Urothelium cell line (cell line): ENCODE measurements at places on chromosomes 2 and 18.
A peak's percentile ranks its signal among the peaks of the same experiment; 100 is the strongest.

GRCh38 chr2:168185583-168186274 lies 61.7 kb downstream of the STK39 start:
- no peak for DNase-seq

DNA sequence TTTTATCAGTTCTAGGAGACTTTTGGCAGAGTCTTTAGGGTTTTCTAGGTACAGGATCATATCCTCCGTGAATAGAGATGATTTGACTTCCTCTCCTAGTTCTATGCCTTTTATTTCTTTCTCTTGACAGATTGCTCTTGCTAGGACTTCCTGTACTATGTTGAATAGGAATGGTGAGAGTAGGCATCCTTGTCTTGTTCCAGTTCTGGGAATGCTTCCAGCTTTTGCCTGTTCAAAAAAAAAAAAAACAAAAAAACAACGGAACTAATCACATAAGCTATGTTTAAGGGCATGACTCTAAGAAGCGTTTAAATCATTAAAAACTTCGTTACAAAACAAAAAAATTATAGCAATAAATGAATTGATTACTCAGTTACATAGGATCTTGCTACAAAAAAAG lies 145.7 kb downstream of the NUP35 start:
- DNase-seq = no peak

DNA sequence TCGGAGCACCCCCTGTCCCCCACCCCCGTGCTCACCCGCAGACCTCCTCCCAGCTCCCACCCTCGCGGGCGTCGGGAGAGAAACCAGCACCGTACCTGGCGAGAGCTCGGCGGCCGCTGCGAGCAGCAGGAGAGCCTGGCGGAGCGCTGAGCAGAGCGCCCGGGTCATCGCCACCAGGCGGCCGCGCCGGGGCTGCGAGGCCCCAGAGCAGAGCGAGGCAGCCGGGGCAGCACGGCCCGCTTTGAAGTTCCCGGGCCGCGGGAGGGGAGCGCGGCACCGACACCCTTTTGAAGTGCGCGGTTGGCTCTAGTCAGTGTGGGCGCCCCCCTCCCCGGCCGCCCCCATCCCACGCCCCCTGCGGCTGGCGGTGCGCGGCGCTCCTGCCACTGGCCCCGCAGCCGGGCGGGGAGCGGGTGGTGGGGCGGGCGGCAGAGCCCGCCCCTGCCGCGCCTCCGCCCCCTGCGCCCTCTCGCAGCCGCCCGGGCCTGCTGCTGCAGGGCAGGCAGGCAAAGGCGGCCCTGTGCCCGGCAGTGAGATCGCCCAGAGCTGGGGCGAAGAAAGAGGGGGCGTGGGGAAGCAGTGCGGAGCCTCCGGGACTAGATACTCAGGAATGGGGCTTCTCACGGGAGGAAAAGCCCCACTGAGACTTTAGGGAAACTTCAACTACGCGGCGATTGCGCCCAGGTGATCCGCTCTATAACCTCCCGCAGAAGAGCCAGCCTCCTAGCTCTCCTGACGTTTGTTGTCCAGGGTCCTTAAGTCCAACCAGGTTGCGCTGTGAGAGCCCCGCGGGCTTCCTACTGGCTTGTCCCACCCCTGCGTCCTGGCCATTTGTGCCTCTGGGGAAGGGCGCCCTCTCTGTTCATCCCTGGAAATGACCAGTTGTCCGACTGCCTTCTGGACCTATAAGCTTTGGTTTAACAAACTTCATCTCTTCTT lies at the start of gene ACVR1C:
Gene ACVR1C (minus strand): TSS at position 388 of the 939 bp plus-strand sequence. CDS start 220 bp downstream, at position 168.
- peak; percentile 88 for DNase-seq

DNA sequence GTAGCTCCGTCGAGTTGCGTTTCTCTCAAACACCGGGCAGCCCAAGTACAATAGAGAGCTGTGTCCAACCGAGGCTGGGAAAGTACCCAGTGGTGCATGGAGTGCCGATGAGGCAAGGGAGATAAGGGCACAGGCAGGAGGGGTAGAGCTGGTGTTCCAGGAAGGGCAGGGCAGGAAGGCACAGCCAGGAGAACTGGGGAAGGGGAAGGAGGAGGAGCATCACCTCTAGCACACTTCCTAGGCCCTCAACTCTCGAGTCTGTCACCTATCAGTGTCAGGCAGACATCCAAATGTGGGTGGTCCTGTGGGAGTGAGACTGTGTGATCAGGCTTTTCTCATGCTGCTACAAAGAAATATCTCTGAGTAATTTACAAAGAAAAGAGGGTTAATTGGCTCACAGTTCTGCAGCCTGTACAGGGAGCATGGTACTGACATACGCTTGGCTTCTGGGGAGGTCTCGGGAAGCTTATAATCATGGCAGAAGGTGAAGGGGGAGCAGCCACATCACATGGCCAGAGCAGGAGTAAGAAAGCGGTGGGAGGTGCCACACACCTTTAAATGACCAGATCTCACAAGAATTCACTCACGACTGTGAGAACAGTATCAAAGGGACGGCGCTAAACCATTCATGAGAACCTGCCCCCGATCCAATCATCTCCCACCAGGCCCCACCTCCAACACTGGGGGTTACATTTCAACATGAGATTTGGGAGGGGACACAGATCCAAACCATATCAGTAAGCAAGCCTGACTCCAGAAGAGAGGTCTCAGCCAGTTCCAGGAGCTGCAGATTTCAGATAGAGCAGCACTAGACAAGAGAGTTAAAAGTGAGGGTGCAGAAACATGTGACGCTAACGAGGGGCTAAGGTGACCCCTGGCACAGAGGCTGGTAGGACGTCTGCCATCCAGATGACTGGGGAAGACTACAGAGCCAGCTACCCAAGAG lies 75.7 kb downstream of the MBOAT2 start:
- no peak for DNase-seq

- DNase-seq = no peak
These were observed 917 bp downstream of the MPPE1 start for GRCh38 chr18:11906926-11907874.

DNA sequence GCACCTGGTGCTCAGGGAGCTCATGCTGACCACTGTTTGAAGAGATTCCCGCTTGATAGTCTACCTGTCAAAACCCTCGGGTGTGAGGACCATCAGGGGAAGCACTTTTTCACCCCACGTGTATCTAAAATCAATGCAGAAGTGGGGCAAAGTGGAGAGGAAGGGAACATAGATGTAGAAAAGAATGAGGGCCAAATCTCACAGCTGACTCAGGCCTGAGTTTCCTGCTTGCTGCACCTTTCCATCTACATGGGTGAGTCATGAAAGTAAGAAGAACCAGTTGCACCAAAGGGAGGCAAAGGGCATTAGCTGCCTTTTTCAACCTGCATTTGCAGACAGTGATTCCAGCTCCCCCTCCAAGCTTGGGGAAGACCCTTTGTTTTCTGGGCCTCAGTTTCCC lies 100.2 kb upstream of the MYCN start:
- no peak for DNase-seq

- DNase-seq = no peak
These were observed 27.5 kb upstream of the MARCHF7 start for GRCh38 chr2:159684796-159685195.

- DNase-seq = no peak
These were observed 189.3 kb downstream of the KCNS3 start for GRCh38 chr2:18067588-18068384.

GRCh38 chr2:112305132-112305531 lies 29.7 kb downstream of the ZC3H6 start:
- no peak for DNase-seq

GRCh38 chr2:105610576-105611332 lies 134.0 kb upstream of the NCK2 start:
- DNase-seq = peak; percentile 42

GRCh38 chr2:231422056-231422455 lies 26.5 kb downstream of the B3GNT7 start:
- no peak for DNase-seq

- DNase-seq = no peak
These were observed 15.1 kb downstream of the TRAK2 start for GRCh38 chr2:201436141-201436540.

DNA sequence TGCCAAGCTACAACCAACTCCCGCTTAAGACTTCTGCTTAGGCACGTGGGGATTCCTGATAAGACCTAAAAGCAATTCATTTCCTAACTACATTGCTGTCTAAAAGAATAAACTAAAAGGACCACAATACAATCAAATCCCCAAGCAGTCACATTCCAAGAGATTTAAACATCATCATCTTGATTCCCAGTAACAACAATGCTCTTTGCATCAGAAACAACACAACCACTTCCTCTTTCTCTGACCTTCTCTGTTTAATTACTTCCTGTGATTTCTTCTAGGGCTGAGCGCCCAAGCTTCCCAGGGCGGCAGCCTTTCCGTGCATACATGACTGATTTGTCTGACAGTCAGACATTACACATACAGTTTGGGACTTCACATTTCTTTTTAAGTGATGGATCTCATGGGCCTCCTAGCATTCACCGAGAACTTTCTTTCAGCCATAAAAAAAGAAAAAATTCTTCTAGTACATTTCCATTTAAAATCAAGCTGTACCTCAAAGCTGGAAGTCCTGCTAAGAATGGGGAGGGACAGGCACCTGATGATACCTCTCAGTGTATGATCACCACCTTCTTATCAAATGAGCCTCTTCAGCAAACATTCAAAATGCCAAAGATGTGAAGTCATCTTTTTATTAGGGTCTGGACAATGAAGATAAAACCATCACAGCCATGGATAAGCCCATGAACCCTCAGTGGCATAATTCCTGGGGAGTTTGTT lies 11.5 kb downstream of the SPRED2 start:
- peak; percentile 53 for DNase-seq

DNA sequence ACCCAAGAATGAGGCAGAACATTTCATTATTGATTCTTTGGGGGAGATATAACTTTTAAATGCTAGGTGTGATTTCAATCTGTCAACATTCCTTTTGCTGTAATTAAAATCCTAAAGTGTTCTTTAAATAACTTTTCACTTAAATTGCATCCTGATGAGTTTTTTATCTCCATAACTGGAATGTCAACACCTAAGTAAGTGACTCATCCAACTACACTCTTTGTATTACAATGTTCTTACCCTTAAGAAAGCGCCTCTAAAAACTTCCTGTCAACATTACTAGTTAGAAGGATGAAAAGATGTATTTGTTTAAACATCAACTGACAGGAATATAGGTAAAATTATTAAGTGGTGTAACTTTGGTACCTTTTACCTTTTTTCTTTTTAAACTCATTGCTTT lies 1657.0 kb downstream of the LRP1B start:
- DNase-seq = no peak

DNA sequence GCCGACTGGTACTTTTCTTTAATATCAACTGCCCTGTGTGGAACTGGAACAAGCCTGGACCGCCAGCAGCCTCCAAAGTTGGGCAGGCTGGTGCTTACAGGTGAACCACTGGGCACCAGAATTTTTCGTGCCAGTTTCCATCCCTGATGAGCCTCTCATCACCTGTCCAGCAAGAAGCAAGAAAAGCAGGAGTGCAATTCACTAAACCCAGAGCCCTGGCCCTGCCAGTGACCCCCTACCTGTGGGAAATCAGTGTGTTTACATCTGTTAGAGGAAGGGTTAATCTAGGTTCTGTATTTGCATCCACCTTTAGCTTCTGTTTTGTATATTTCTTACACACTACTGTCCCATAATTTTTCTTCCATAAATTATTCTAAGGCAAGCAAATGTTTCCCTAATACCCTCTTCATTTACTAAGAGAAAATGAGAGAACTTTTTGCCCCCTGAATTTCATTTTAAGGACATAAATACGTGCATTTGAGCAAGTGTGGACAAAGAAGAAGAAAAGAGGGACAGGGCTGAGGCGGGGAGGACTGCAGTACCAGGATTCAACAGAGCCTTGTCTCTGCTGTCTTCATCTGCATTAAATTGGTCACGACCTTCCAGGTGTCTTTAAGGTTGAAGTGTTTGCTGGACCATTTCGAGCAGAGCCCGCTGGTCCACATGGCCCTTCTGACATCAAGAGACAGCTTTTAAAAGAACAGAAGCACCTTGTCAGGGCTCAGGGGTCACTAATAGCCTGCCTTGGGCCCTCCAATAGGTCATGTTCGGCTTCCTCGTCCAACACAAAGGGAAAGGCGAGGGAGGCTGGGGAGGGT lies 763.1 kb downstream of the BCL11A start:
- DNase-seq = no peak

GRCh38 chr2:103249462-103249861 lies 487.6 kb downstream of the TMEM182 start:
- no peak for DNase-seq

DNA sequence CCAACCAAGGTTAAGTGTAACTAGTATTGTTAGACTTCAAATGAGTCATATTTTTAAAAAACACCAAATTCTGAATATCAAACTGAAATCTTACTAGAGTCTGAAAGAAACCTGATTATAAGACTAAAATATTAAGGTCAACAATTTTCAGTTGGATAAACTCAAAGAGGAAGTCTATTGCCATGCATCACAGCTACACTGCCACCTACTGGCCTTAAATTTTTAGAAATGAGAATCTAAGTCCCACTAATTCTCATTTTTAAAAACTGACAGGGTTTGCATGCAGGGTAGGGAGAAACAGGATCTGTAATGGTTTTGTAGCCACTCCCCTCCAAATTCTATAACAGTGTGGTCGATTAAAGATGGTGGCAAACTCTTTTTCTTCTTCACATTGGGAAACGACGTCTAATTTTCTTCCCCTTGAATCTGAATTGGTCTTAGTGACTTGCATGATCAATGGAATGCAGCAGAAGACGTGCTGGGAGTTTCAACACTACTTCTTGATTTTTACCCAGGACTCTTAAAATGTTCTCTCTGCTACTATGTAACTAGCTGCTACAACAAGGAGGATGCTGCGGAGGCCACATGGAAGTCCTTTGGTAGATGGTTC lies 176.1 kb upstream of the SESTD1 start:
- peak; percentile 15 for DNase-seq

GRCh38 chr2:69217333-69218080 lies 169.5 kb downstream of the GFPT1 start:
- DNase-seq = no peak

- no peak for DNase-seq
These were observed 39.4 kb upstream of the CTDP1 start for GRCh38 chr18:79640064-79640672.

- no peak for DNase-seq
These were observed 80.3 kb downstream of the NPAS2 start for GRCh38 chr2:100900156-100900795.

DNA sequence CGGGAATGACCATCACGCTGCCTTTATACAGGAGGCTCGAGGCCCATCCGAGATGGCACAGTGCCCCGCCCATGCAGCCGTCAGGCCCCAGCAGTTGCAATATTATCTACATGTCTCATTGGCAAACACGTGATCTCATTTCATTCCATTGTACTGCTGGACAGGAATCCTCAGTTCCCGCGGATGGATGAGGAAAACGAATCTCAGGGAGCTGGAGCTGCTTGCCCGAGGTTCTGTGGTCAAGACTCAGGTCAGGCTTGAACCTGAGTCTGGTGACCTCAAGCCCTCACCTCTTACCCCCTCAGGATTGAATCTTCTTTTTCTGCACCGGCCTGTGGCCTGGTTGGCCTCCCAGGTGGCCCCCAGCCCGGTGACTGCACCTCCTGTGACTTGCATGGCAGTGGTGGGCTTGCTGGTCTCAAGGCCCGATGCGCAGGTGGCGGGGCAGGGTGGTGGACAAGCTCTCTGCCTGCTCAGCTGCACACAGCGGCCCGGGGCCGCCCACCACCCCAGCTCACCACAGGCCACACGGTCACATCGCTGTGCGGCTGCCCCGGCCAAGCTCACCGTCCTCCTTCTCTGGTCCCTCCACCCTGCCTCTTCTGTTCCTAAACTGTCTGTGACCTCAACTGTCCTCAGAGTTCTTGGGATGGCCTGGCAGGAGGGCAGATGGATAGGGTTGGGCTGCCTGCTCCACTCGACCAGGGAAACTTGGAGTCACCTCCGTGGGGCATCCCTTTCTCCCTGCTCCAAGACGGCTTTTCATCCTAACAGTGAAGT lies 52.0 kb upstream of the HS6ST1 start:
- no peak for DNase-seq

- no peak for DNase-seq
These were observed 134.1 kb downstream of the ANKRD44 start for GRCh38 chr2:197176522-197176921.
